AG08395 (cell line): ENCODE measurements at places on chromosomes 12 and 14.

- DNase-seq, result peak; percentile 27
Measured at GRCh38 chr12:42981379-42981778, 391.8 kb upstream of the PRICKLE1 start.

DNA sequence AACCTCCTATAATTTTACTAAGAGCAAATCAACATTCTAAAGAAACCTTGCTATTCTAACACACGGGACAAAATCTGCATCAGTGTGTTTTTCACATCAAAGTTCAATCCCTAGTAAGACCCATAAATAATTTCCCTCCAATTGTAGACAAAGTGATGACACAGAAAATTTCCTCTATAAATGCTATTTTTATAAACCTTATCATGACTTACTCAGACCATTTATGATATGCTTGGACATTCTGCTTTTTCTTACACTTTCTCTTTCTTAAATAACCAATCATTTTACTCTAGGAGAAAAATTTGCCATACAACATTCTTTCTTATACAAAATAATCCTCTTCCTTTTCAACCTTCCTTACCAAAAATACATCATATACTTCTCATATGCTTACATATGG, 67.0 kb downstream of the SDR9C7 start:
- DNase-seq, result no peak

- no peak for DNase-seq
Measured at GRCh38 chr14:64912261-64912660, 2.0 kb upstream of the CHURC1 start.

DNA sequence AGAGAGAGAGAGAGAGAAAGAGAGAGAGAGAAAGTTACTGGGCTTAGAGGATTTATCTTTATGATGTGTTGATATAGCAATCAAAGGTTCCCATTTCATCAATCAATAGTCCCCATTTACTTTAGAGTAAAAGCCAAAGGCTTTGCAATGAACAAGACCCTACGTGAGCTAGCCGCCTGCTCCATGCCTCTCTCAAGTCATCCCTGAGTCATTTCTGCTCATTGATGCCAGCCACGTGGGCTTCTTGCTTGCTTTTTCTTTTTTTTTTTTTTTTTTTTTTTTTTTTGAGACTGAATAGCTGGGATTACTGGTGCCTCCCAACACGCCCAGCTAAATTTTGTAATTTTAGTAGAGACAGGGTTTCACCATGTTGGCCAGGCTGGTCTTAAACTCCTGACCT, 70.9 kb downstream of the GPR135 start:
- no peak for DNase-seq

DNA sequence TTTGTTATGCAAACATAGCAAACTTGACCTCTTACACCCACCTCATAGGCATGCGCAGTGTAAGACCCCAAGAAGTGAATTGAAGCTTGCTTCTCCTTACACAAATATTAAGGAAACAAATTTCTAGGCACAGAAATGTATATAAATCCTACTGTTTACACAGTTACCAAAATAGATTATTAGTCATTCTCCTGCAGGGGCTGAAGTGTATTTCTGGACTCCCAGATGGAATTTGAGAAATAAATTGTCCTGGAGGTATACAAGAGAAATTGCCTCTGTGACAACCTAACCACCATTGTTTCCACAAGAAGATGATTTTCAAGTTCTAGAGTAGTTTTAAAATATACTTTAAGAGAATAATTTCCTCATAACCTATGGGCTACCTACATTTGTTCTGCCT, 656.0 kb upstream of the MDGA2 start:
- DNase-seq, result no peak

GRCh38 chr12:108814462-108815211, 42.7 kb downstream of the SSH1 start:
- DNase-seq, result no peak

GRCh38 chr12:43835656-43836474, at the start of gene TMEM117:
Gene TMEM117 (plus strand): TSS chr12:43836081.
- DNase-seq, result peak; percentile 77

- DNase-seq, result peak; percentile 19
Measured at GRCh38 chr12:124804011-124804621, 59.5 kb downstream of the SCARB1 start.

GRCh38 chr14:24403294-24403998, 4.6 kb downstream of the NYNRIN start:
- DNase-seq, result peak; percentile 65

DNA sequence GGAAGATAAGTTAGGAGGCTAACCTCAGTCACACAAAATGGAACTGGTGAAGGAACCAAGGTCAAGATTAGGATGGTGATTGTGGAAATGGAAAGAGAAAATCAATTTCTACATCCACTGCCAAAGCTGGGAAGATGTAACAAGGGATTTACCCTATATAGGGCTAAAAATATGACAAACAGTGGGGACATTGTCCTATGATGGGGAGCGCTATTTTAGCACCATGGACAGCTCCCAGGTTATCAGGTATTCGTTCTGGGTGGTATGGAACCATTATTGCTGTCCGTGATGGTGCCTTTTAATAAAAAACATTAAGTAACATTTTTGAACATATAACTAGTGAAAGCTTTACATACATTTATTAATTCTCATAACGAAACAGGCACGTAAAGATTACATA, 124.0 kb downstream of the NDUFA12 start:
- no peak for DNase-seq

GRCh38 chr12:110266980-110267620, 13.9 kb upstream of the ATP2A2 start:
- DNase-seq, result peak; percentile 74

- peak; percentile 54 for DNase-seq
Measured at GRCh38 chr14:105489542-105490266, 1.3 kb upstream of the TEDC1 start.

DNA sequence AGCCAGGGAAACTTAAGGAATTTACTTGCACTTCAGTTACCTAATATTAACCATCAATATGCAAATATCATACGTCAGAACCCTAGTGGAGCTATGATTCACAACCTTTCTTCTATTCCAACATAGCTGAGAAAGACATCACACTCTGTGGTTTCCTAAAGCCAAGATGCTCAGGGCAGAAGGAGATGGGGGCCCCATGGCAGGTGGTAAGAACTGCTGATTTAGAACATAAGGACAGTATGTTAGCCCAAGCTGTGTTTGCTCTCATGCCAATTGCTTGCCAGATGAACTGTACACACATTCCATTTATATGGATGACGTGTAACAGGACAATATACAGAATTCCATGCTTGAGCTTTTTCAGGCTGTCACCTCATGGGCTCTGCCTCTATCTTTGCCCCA, 34.6 kb downstream of the HECTD4 start:
- peak; percentile 19 for DNase-seq

DNA sequence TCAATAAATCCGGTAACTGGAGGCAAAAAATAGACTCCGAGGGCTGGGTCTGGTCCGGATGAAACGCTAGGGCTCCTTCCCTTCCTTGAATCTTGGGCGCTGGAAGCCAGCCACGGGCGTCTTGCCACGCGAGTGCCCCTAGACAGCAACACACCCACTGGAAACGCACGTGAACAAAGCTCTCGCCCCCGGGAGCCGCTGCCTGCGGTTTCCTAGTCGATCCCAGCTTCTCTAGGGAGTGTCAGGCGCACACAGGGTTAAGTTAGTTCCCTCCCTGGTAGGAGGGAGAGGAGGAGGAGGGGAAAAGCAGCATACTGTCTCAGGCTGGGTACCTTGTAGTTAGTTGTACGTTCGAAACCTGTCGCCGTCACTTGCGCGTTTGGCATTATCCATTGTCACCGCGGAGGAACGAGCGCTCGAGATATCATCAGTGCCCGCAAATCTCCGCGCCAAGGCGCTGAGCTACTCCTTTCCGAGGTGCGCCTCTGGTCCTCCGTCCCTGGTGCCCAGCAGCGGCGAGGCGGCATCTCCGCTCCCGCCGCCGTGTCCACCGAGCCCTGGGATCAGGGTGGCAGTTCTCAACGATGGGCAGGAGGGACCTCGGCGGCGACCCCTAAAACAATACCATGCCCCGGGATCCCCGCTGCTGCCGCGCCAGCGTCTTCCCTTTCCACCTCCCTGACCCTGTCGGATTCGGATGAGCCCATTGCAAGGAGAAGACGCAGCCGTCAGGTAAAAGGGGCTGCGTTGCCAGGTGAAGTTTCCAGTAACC, at the start of gene FLRT2:
Gene FLRT2 (plus strand): TSS at position 342 of the 772 bp plus-strand sequence. CDS start 91,371 bp downstream, outside the sequence.
- DNase-seq, result peak; percentile 57

DNA sequence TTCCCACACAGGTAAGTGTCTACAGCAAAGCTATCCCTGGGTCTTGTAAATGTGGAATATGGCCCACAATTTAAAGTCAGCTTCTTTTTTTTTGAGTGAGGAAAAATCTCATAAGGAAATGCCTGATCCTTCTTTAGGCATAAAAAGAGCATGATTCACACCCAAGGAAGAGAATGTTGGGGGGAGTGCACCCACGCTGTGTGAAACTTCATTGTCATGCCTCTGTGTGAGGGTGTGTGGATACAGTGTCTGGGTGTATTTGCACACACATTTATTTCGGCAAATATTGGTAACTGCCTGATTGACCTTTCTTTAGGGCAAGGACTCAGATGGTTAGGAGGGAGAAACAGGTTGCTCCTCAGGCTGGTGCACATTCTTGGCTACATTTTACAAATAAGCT, 196.8 kb upstream of the STXBP6 start:
- no peak for DNase-seq
